Activated CD4-positive, alpha-beta T cell treated with anti-CD3 and anti-CD28 coated beads, Interleukin-2, amount 50 U/mL, for 1 hour (primary cell): ENCODE measurements at places on chromosomes 1 and 21.

DNA sequence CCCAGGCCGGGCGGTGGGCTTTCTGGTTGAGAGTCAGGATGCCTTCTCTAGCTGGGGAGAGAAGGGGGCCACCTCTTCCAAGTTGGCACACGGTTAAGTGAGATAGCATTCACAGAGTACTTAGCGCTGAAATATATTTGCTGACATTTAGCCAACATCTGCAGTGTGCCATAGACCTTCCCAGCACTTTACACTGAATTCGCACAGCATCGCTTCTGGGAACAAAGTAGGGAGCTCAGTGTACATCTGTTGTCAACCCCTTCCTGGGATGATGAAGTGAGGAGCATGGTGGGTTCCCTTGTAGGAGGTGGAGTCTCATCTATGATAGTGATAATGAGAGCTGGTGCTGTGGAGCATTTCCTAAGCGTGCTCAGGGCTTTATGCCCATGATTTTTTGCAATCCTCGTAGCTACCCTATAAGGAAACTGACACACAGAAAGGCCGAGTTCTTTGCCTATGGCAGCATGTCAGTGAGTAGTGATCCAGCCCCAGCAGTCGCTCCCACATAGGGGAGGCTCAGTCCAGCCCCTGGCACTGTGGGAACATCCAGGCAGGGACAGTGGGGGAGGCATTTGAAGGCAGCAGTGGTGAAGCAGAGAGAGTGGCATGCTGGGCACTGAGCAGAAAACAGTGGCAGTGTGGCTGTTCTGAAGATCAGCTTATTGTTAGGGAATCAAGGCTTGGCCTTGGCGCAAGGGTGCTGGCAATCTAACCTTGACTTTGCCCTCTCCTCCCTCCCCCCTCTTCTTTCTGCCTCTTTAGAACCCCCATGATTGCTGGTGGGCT lies 176.2 kb downstream of the PGBD5 start:
- no peak for DNase-seq

DNA sequence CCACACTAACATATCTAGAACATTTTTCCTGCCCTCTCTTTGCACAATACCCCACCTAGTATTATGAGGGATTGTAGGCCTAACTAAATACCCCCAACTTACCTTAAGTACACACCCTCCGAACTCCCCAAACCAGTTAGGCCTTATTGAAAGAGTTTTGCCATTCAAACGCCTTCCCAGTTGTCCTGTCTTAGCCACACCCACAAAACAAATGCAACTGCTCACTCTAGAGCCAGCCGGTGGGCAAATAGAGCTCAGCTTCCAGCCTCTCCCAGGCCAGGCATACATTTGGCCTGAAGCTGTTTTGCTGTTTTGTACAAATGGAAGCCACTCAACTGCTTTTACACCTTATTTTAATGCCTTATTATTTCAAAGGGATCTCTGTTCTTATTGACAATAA lies 224.2 kb upstream of the RUNX1 start:
- DNase-seq: no peak

DNA sequence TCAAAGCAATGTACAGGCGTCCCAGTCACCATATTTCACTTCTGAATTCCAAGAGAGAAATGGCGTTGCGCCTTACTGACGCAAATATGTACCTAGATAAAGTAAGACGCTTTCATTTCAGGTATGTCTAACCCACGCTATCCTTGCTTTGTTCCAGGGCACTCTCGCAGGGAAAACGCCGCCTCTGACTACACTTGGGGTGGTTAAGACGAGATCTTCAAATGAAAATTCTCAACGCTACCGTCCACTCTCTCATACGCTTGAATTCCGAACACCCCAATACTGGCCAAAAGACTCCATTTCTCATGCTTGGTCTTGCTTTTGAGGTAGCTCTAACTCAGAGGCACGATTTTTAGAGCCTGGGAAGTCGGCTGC lies 736 bp upstream of the ZMPSTE24 start:
- no peak for DNase-seq

DNA sequence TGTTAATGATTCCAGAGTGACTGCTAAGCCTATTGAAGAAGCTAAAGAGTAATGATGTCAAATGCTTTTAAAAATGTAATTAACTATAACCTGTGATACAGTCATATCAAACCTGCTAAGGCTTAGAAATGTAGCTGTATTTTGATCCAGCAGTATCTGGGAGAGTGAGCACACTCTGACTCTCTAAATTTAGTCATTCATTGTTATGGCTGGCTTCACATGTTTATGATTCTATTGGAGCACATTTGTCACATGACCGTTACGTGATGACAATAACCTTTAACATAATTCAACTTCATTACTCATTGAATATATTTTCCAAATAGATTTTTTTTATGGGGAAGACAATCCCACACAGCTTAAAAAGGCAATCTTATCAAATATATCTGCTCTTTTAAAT lies 587.1 kb downstream of the LMO4 start:
- DNase-seq: no peak

DNA sequence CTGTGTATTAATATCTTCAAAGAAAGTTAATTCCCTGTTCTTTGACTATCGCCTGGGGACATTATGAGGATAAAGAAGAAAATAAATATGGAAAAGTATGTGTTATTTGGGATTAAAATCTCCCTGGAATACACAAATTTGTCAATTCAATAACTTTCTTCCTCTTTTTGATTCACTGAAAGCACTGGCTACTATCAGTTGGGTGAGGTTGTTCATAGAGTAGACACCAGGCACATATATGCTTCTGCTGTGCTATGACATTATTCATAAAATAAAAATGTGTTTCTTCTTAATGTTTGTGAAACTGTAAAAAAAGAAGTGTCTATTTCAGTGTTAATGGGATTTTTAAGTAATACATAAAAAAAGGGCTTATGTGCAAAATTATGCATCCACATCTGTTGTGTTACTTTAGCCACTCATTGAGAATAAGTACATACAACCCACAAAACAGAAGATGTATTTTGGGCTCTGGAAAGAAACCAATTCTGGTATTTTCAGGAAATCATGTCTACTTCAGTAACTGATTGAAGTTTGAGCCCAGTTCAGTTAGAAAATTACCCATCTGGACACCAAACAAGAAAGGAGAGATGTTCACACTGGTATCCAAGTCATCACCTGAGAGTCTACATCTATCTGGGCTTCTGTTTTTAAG lies 169.4 kb downstream of the GABPA start:
- no peak for DNase-seq

DNA sequence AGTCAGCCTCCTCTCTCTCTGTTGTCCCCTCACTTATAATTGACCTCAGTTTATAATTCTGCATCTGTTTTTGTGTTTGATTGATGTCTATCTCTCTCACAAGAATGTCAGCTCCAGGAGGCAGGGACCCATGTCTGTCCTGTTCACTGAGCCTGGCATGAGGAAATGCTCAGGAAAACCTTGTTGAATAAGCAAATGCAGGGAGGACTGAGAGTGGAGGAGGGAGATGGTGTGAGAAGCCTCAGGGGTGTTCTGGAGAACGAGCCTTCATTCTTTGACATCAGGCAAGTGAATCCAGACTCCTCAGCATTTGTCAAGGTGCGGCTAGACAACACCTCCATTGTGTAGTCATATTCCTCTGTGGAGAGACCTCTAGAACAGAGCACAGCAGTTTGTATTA lies 45.5 kb downstream of the MAN1C1 start:
- no peak for DNase-seq

DNA sequence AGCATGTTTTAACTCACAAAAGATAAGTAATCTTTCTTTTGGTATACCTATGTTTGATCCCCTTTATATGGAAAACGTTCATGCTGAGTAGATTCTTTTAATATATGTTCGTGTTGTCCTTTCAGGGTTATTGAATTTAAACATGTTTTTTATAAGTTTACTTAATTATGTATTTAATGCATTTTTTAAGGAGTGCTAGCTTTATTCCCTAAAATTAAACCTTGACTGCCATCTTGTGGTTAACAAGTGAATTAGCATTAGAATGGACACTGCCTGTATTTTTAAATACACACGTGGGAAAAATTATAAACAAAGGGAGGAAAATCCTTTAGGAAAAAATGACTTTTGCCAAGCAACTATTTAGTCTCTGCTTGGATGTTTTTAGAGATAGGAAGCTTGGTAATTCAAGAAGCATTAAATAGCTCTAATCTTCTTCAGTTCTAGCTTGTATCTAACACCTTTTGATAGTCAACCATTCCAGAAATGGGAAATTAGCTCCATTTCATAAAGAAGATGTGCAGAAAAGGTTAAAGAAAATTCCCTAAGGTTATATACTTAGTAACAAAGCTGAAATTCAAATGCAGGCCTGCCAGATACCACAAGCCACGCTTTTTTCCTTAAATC lies 43.0 kb downstream of the UBE2U start:
- no peak for DNase-seq

GRCh38 chr1:108627256-108627655 lies 33.6 kb downstream of the HENMT1 start:
- DNase-seq: no peak

- DNase-seq: no peak
Measured at GRCh38 chr21:31623664-31624063, 35.8 kb upstream of the SOD1 start.

- DNase-seq: no peak
Measured at GRCh38 chr1:182630586-182630985, 26.4 kb upstream of the RGS16 start.

DNA sequence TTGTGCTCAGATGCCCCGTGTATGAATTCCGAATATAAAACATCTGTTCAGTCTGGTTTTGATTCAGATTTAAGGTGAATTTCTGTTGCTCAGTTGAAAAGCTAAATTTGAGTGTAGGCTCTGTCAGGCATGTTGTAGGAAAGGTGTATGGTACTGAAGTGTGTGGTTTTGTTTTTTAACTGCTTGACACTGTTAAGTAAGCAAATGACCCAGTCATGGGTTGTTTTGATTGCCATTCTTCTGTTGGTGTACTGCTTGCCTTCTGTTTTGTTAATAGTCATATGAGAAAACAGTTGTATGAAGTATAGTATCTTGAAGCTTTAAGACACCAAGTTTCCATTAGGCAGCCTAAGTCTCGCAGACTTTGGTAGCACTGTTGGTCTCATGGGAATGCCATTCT lies 10.0 kb downstream of the MRPS6 start:
- no peak for DNase-seq

GRCh38 chr1:3351449-3352298 lies 102.8 kb upstream of the ARHGEF16 start:
- no peak for DNase-seq

DNA sequence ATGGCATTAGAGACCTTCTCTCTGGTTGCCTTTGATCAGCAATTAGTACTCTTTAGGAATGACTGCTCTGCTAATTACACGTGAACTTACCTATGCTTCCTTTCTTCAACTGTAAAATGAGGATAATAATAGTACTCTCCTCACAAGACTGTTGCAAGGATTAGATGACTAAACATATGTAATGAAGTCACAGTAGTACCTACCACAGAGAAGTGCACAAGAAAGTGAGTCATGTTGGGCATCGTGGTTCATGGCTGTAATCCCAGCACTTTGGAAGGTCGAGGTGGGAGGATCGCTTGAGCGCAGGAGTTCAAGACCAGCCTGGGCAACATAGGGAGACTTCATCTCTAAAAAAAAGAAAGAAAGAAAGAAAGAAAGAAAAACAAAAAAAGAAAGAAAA lies 68.1 kb upstream of the AK4 start:
- no peak for DNase-seq

DNA sequence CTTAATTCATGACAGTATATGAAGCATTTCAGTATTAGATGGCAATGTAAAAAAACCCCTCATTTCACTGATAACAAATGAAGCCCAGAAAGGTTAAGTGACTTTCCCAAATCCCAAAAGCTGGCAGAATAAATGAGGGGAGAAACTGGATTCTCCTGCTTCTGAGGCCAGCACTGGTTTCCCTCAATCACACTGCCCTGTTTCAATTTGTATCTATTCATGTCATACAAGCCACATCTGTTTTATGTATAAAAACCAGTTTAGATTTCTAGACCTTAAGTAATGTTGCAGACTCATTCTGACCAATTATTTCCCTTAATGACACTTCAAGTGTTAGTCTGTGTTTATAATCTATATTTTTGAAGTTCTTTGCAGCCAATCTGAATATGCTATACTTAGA lies 16.8 kb downstream of the PLPPR4 start:
- DNase-seq: no peak
